ENCODE measurements at places on chromosomes 5 and 9. TPM values are rescaled to one million over a fixed set of nuclear protein-coding genes. Genes with fewer than 3 reads are reported as not detected.
A peak's percentile ranks its signal among the peaks of the same experiment; 100 is the strongest.

GRCh38 chr9:120857481-120857880, 14.8 kb upstream of the PSMD5 start:
- no peak for DNase-seq

DNA sequence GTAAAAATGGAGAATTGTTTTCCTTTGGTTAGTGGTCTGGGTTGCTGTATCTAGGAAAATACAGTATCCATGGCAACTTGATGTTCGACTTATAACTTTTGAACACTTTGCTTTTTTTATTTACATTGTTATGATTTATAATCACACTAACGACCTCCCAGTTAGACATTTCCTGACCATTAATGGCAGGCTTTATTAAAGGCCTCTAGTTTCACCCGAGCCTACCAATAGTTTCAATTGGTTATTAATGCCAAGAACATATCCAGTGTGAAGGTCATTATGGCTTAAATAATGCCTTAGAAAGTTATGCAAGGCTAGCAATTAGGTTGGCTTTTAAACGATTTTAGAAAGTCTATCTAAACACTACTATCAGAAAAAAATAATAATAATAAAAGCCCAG, 452.0 kb downstream of the DMRTA1 start:
- DNase-seq, result no peak

DNA sequence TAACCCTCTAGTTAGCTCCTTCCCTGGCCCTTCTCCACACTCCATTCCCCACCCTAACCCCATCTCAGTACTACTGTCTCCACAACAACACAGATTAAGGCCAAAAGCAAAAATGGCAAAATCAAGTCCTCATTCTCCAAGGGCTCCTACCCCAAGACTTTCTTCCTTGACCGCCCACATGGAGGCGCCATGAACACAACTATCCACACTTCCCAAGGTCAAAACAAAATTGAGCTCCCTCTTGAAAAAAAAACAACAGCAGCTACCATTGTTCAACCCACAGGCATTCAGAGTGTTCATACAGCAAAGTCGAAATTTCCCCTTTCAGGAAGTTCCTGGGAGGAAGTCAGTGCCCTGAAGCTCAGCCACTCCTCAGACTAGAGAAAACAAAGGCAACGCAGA, 54.4 kb downstream of the GNAQ start:
- peak; percentile 73 for DNase-seq

DNA sequence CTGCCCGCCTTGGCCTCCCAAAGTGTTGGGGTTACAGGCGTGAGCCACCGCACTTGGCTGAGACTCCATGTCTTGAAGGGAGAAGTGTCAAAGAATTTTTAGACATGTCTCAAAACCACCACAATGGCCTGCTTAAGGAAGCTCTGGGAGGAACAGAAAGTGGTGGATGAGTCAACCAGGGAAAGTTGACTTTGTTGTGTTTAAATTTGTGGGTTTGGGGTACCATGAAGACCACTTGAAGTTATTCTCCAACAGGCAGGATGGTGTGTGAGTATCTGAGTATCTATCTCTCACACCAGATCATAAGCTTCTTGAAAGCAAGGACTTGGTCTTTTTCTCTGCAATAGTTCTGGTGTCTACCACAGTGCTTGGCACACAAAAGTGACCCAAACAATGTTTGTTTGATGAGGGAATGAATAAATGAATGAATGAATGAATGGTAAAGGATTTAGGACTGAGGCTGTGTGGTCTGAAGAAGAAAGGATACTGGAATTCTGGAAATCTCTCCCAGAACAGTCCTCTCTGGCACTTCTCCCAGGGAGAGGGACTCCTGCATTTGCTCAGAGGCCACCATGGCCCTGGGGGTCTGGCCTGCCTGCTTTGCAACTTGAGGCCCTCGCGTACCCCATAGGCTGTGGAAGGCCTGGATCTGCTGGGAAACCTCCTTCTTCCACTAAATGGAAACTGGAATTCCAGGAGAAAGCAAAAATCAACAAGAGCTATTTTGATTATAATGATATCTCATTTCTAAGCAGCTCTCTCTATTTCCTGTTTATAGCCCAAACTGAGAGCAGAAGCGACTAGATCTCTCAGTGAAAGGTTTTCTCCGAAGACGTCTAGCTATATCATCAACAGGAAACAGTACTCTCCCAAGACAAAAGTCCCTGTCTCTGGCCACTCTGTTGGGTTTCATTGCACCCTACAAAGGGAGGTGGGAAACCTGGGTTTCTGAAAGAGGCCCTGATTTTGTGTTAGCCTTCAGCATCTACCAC, 187.9 kb downstream of the PALM2AKAP2 start:
- DNase-seq, result peak; percentile 29

GRCh38 chr9:81847181-81847915, 80.9 kb upstream of the SPATA31D4 start:
- no peak for DNase-seq

Gene LCN10
- not detected for polyA plus RNA-seq

GRCh38 chr5:110536120-110537115, 190.1 kb downstream of the TMEM232 start:
- no peak for DNase-seq
